ENCODE measurements at places on chromosomes 16 and 17.

DNA sequence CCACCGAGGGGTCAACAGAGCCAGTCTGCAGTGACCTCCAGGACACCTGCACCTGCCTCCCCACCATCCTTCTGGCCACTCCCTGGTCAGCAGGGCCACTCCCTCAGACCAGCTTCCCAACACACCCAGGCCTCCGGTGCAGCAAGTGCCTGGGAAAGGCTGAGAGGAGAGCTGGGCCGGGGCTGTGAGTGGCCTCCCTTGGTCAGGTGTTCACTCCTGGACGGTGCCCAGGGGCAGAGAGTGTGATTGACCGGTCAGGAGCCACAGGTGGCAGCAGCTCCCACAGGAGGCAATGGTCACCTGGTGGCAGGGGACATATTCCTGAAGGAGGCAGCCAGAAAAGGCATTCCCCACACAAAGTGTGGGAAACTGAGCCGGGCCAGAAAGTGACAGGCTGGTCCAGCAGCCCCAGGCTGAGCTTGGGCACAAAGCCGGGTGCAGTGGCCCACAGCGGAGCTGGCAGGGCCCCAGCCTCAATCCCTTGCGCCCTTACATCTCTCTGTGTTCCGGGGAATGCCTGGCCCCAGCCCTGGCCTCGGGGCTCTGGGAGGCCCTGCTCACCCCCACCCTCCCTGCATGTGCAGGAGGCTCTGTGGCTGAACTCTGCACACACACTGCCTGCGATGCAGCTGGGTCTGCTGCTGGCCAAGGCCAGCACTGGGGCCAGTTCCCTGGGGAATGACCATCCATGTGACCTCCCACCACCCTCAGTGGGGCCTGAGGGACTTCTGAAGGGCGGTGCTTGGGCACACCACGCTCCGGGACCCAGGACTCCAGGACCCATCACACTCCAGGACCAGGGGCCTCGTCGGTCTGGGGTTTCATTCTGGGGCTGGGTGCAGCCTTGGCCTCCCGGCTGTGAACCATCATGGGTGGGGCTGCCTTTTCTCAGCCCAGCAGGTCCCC lies 1.2 kb upstream of the C17orf99 start:
- DNase-seq: no peak

DNA sequence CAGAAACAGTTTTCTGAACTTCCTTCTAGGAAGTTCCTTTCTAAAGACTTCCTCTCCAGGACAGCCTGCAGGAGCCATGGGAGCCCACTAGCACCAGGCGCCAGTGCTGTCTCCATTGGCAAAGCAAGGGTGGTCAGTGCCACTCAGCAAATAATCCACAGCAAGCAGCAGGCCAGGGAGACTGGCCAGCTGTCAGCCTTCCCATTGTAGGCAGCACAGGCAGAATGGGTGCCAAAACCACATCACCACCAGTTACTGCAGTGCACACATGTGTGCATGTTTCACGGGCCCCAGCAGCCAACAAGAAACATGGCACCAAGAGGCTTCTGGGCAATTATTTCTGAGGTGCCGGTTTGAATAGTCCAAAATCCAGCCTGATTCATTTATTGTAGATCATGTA lies 26.7 kb downstream of the DNASE1 start:
- DNase-seq: no peak

DNA sequence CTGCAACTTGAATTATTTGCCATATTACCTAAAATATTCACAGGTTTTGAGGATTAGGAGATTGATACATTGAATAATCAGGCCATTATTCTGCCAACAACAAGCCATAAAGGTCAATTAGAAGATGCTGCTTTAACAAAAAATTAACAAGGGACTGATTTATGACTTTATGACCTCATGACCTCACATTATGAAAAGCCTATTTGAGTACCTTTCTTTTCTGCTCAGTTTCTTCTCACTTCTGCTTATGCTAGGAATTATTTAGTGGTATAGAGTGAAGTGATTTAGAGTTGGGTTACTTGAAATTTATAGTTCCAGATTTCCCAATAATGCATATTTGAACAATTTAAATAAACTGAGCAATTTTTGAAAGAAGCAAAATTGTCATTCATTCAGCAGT lies 121.6 kb downstream of the CHD9 start:
- no peak for DNase-seq

DNA sequence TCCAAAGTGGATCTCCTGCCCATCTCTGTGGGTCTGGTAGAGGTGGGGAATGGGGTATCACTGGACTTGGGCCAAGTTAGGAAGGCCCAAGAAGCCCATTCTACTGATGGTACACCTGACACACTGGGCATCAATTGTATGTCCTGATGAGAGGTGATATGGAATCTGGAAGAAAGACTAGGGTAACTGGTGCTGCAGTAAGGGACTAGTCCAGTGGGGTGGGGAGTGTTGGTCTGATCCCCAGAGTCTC lies 5.9 kb upstream of the NFATC3 start:
- no peak for DNase-seq

GRCh38 chr17:1985093-1985492 lies 40.0 kb downstream of the RTN4RL1 start:
- no peak for DNase-seq

GRCh38 chr17:29007456-29007855 lies 1.6 kb upstream of the SEZ6 start:
- no peak for DNase-seq

DNA sequence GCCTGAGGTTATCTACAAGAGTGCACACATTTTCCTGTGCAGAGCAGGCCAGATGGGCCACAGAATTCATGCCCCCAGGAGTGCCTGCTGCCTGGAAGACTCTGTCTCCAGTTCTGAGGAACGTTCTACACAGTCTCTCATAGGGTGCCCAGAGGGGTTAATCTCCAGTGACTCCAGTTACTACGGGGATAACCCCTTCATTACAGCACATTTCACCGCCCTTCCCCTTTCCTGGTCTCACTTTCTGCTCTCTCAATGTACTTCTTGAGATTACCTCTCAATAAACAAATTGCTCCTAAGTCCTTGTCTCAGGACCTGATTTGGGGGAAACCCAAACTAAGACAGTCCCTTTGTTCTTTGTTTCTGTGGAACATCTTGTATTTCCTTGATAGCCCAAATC lies 5.7 kb downstream of the CD300H start:
- DNase-seq: no peak

DNA sequence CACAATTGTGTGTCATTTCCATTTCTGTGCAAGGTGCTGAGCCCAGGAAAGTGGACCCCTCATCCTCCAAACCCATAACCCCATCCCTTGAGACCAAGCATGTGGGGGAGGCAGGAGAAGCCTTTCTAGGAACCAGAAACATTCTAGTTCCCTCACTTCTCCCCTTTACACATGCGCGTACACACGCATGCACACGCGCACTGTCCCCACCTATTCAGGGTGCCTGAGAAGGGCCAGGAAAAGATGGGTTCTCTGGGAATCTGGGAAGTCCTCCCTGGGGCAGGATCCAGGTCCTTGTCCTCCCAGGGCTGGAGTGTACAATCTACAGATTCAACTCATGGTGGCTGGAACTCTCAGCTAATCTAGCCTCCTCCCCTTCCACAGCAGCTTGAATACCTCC lies 2.4 kb downstream of the PPY start:
- no peak for DNase-seq

GRCh38 chr16:88696441-88696840 lies 9.8 kb downstream of the RNF166 start:
- DNase-seq: no peak

- DNase-seq: no peak
These were observed 16.4 kb downstream of the DRC3 start for GRCh38 chr17:17989081-17989480.

DNA sequence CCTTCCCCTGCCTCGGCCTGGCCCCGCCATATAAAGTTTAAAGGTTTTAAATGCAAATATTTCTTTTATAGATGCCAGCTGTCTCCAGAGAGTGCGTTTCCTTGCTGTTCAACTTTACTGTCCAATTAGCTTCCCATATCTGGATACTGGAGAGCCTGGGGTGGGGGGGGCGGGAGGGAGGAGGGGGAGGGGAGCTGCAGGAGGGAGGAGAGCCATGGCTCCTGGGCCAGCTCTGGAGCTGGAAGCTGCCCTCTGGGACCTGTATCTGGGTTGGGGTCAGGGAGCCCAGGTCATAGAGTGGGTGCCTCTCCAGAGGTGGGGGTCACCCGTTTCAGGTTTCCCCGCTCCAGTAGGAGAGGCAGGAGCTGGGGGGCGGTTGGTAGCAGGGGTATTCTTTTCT lies 6.2 kb upstream of the GSE1 start:
- DNase-seq: no peak

DNA sequence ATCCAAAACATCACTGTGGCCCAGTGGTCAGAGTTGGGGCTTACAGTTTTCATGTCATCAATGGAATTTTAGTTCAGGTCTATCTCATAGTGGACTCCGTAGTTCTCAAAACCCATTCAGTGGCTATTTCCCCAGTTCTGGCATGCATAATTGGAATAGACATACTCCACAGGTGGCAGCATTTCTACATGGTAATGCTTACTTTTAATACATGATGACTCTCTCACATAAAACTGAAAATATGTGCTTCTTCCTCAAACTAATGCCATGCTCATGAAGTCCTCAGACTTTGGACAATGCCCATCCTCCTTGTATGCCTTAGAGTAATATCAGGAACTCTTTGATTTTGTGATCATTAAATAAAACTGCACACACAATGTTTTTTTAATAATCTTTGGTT lies 857.4 kb upstream of the GOT2 start:
- no peak for DNase-seq

- no peak for DNase-seq
These were observed 7.7 kb upstream of the ZG16 start for GRCh38 chr16:29770250-29770929.

- DNase-seq: no peak
These were observed 5.7 kb downstream of the FOXF1 start for GRCh38 chr16:86515777-86516622.

- no peak for DNase-seq
These were observed 24.8 kb downstream of the HS3ST3B1 start for GRCh38 chr17:14325618-14326167.

GRCh38 chr17:40828454-40829044 lies 6.1 kb upstream of the KRT10 start:
- no peak for DNase-seq

DNA sequence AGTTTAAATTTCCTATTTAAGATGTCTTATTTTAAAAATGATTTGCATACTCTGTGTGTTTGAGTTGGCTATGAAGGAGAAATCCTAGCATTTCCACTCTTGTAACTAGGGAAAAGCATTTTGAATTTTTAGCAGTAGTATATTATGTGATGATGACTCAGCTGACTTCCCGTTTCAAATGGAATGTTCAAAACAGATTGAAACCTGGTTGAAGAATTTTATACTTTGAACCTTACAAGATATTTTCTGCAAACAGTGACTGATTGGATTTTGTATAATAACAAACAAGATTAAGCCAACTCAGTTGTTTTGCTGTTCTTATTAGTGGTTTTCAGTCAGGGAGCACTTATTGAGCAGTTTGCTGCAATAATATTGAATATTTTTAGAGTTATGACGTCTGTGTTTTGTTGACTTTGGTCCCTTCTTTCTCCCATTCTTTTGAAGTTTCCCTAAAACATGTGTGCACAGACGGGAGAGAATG lies 8.0 kb downstream of the TNRC6A start:
- DNase-seq: no peak

DNA sequence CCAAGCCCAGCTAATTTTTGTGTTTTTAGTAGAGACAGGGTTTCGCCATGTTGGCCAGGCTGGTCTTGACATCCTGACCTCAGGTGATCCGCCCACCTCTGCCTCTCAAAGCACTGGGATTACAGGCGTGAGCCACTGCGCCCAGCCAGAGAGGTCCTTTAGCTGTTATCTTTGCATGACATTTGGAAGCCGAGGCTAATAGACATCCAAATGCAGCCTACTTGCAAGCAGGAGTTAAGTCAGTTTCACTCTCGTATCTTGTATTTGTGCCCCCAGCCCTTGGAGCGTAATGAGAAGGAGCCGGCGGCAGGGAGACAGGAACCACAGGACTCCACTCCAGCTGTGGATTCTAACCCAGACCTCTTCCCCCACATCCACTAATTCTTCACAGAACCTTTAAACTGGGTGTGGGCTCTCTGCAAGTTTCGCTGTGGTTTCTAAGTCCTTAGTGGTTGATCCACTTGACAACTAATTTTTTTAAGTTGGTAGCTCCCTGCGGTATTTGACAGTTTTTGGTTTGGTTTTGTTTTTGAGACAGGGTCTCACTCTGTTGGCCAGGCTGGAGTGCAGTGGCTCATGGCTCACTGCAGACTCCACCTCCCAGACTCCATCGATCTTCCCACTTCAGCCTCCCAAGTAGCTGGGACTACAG lies 3.1 kb upstream of the CYTH1 start:
- no peak for DNase-seq

GRCh38 chr16:23504453-23505179 lies 5.7 kb downstream of the GGA2 start:
- peak; percentile 59 for DNase-seq

DNA sequence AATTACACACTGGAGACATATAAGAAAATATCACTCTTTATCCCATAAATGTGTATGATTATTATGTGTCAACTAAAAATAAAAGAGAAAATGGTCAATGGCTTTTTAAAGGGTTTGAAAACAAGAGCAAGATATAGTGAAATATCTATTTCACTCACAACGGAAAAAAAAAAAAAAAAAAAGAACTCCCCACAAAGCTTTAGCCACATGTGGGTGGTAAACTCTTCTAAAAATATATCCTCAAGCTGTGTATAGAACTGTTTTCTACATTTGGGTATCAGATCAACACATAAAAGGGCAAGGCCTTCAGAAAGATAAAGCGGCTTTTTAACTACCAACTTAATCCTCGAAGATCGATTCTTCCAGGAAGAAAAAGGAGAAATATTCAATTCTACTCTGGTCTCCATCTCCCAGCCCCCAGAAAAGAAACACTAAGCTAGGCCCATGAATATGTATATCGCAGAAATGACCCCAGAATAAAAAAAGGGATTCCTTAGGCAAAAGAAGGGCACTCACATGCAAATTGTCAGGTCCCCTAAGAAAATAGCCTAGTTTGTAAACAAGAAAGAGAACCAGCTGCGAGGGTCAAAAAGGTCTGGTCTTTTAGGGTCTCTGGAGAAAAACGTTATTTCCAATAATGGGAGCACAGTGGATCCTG lies 4.4 kb downstream of the LITAF start:
- no peak for DNase-seq

GRCh38 chr17:66527335-66527734 lies 224.9 kb downstream of the PRKCA start:
- DNase-seq: no peak

- peak; percentile 58 for DNase-seq
These were observed at the start of gene CHRNE for GRCh38 chr17:4903051-4903818. TSS of gene CHRNE (minus strand) at chr17:4903098. CDS start at chr17:4903063, 35 bp downstream.

GRCh38 chr17:11304568-11304967 lies 63.6 kb downstream of the SHISA6 start:
- DNase-seq: no peak

GRCh38 chr16:25052151-25052511 lies 37.0 kb upstream of the ARHGAP17 start:
- no peak for DNase-seq

- DNase-seq: no peak
These were observed 426.7 kb upstream of the CDH8 start for GRCh38 chr16:62462971-62463370.

Data from A549 (cell line).